ENCODE measurements at places on chromosomes 7 and 10. TPM values are rescaled to one million over a fixed set of nuclear protein-coding genes. Genes with fewer than 3 reads are reported as not detected.

The OR6B1 gene
- not detected for total RNA-seq

The VSTM4 gene
- 8.2 TPM for total RNA-seq

The ARMC3 gene
- not detected for total RNA-seq

The PKD1L1 gene
- 0.07 TPM for total RNA-seq

The IGFBP1 gene
- 10.2 TPM for total RNA-seq

The TMEM178B gene
- total RNA-seq, result 2.3 TPM

The SAP25 gene
- total RNA-seq, result 0.13 TPM

The HABP2 gene
- not detected for total RNA-seq

The ITIH2 gene
- not detected for total RNA-seq

The CDH23 gene
- total RNA-seq, result 0.13 TPM

The LIPN gene
- total RNA-seq, result not detected

The TFPI2 gene
- total RNA-seq, result 59.6 TPM

The STEAP1 gene
- 62.2 TPM for total RNA-seq

The MYL10 gene
- not detected for total RNA-seq

The PON1 gene
- total RNA-seq, result not detected

The TMEM26 gene
- 0.40 TPM for total RNA-seq

The NUTM2A gene
- total RNA-seq, result 0.46 TPM

The TMEM270 gene
- total RNA-seq, result not detected

The MYH16 gene
- total RNA-seq, result not detected

The RTKN2 gene
- total RNA-seq, result 3.3 TPM

The LAMB1 gene
- total RNA-seq, result 749 TPM

The CRPPA gene
- total RNA-seq, result 1.4 TPM

The UBE3C gene
- 89.1 TPM for total RNA-seq

The TRIM24 gene
- 4.8 TPM for total RNA-seq

The NUTM2E gene
- total RNA-seq, result not detected
